HTR-8/SVneo (cell line): ENCODE measurements at places on chromosomes 2 and 18.

DNA sequence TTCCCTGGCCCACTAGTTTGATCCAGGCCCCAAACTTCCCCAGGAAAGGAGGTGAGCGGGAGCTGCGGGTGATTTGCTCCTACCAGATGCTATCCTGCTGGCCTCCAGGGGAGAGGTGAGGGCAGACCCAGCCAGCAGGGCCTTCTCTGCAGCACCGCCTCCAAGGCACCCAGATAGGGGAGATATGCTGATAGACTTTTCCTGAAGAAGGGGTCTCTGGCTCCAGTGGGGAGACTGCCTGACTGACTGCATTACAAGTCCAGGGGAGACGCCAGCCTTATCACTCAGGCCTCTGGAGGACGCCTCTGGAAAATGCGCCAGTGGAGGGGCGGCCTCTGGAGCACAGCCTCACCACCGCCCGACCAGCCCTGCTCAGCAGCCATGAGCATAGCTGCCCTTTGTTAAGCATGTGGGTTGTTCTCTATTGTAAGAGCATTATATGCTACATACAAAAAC lies 60.6 kb upstream of the SMAD7 start:
- DNase-seq, result no peak

- DNase-seq, result no peak
These were observed 16.1 kb downstream of the TGIF1 start for GRCh38 chr18:3466045-3466444.

GRCh38 chr2:38835990-38836389 lies 39.7 kb downstream of the DHX57 start:
- no peak for DNase-seq

DNA sequence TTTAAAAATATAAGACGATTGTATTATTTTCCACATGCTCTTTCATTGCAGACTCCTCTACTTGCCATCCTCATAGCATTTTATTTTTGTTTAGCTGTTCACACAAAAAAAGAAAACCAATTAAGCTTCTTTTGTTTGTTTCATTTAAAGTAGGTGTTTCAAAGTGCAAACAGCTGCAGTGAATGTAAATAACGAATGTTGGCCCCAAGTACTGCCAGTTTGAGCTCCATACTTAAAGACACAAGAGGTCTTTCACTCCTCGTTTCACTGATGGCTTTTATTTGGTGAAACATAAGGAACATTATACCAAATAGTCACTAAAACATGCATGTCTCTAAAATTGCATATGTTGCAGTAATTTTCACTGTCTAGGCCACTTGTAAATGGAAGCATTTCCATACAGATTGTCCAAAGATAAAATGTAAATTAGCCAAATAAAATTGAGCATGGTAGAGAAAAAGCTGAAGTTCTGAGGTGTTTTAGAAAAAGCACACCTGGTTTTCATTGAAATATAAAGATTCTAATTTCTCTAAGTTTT lies 253.4 kb downstream of the TMX3 start:
- DNase-seq, result no peak

DNA sequence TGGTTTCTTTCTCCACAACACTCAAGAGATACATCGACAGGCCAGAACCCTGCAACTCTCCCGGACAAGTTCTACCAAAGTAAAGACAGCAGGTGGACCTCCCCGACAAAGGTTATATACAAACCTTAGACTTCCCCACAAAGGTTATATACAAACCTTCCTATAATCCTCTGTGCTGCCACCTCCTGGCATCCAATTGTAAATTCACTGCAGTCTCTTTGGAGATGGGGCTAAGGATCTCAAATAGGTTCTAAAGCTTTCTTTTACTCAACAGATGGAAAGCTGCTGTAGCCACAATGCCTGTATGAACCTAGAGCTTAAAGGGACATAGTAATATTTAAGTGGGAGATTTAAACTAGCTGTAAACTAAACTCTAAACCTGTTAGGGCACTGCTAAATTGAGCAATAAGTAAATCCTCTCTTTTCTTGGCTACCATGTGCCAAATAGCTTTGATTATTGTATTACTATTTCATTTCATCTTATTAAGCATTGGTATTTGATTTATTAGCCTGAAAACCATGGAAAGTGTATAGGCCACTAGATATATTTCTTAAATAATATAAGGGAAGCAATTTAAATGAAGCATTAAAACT lies 9.8 kb upstream of the MREG start:
- peak; percentile 59 for DNase-seq

- no peak for DNase-seq
These were observed 447.5 kb upstream of the SLC14A2 start for GRCh38 chr18:45167631-45168280.

GRCh38 chr2:200373973-200374416 lies 67.5 kb downstream of the SPATS2L start:
- DNase-seq, result no peak

GRCh38 chr2:1892529-1893250 lies 148.4 kb upstream of the PXDN start:
- DNase-seq, result no peak
